ENCODE measurements at places on chromosomes 3 and 15. TPM values are rescaled to one million over a fixed set of nuclear protein-coding genes. Genes with fewer than 3 reads are reported as not detected.

Gene MON1A
- 15.1 TPM for total RNA-seq

Gene CTXN2
- not detected for total RNA-seq

Gene GP9
- not detected for total RNA-seq

Gene CSTA
- total RNA-seq = not detected

Gene SLC15A2
- total RNA-seq = 2.3 TPM

Gene ADCY5
- 1.6 TPM for total RNA-seq

Gene WNT5A
- not detected for total RNA-seq

Gene MAP1A
- 0.46 TPM for total RNA-seq

Gene TRMT10C
- total RNA-seq = 24.5 TPM

Gene C3orf70
- total RNA-seq = not detected

Gene ROBO2
- 0.55 TPM for total RNA-seq

Gene ARL6IP5
- total RNA-seq = 29.9 TPM

Gene GOLGA8S
- total RNA-seq = not detected

Gene WHAMM
- 6.4 TPM for total RNA-seq

Gene IQCH
- 1.9 TPM for total RNA-seq

Gene EXD1
- total RNA-seq = not detected

Gene SLC27A2
- total RNA-seq = 56.0 TPM

Gene CASR
- not detected for total RNA-seq

Gene SH2D7
- not detected for total RNA-seq

Gene SLCO2A1
- not detected for total RNA-seq
